ENCODE measurements at places on chromosomes 2 and 18.

DNA sequence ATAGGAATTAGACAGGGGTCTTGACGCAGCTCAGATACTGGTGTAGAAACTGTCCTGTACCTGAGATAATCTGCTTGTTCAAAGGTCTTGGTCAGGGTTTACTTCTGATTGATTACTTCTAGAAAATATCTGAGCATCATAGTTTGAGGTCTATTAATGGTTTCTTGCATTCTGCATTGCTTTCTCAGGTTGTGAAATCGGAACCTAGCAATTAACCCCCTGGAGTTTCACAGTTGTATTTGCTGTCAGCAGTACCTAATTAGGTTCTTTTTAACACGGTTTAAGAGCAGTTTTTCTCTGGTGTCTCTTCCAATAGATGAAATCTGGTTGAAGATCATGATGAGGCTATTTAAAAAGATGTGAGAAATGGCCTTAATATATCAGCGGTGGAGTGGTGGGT is 428.6 kb upstream of the SYT4 start:
- DNase-seq = no peak

DNA sequence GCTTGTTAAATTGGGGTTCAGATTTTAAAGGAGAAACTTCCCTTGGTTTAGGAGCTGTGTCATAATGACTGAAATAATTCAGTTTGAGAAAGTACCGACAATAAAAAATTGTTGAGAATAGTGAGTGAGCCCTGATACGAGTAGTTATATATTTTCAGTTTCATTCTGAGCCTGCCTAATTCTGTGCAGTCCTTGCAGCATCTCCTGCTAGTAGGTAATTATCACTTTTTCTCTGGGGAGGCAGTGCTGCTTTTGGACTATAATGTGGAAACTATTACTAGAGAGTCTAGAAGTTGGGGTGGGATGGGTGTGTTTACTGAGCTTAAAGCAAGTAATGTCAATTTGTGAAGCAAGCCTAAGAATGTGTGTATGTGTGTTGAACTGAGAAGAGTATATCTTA is 21.7 kb downstream of the ZNF638 start:
- DNase-seq = no peak

GRCh38 chr2:127426501-127427354 is 8.5 kb downstream of the PROC start:
- no peak for DNase-seq

GRCh38 chr2:43006834-43007543 is 214.6 kb upstream of the HAAO start:
- no peak for DNase-seq

DNA sequence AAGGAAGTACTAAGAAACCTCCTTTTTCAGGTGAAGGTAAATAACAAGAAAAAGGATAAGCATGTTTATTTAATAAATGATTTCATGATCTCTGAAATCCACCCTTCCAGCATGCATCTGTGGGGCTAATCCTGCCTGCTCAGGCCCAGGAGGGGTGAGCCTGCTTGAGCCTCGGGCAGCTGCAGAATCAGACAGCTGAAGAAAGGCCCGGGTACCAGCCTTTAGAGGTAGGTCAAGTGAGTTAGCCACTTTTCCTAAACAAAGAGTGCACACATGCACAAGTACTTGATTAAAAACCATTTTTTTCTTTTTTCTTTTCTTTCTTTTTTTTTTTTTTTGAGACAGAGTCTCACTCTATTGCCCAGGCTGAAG is 25.7 kb upstream of the FZD7 start:
- DNase-seq = no peak

DNA sequence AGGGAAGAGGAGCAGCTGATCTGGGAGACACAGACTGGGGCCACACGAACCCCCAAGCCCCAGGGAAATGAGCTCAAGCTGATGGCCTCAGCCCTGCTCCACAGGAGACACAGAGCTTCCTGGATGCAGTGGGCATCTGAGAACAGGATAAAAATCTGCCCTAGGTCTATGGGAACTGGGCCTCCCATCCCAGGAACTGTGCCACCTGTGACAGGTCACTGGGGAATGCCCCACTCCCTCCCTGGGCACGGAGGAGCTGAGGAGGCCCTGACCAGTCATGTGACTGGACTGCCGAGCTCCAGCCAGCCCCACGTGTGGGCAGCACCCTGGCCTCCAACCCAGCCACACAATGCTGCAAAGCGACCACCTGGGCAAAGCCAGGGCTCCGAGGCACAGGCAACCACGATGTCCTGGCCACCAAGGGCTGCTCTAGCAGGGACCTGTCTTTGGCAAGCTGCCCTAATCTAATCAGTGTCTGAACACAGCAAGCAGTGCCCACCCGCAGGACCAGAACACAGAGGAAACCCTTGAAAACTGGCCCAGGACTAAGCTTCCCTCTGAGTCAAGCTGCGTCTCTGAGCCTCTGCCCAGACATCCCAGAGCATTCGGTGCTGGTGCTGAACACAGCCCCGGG is 57.8 kb upstream of the ID2 start:
- DNase-seq = no peak

- DNase-seq = no peak
Measured at GRCh38 chr2:118774458-118775133, 72.9 kb downstream of the EN1 start.

DNA sequence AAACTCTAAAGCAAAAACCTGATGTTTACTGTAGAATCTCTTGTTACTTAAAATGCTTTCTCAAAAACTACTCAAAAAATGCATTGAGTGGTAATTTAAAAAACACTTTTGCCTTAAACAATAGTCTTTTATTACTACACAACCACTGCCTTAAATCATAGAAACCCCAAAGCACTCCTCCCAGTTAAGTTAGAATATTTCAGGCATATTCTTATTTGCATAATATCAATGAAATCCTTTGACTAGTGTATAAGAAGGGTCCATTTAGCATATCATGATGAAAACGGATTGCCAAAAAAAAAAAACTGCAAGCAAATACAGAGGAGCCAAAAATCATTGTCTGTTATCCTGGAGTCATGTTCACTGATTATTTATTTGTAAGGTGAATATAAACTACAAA is 119.2 kb downstream of the PTPRM start:
- no peak for DNase-seq

GRCh38 chr2:18117592-18117991 is 239.1 kb downstream of the KCNS3 start:
- DNase-seq = peak; percentile 2

GRCh38 chr2:152635635-152636298 is 81.5 kb downstream of the PRPF40A start:
- peak; percentile 14 for DNase-seq

GRCh38 chr2:6181525-6181924 is 489.3 kb downstream of the SOX11 start:
- no peak for DNase-seq

GRCh38 chr2:240565333-240566202 is 2.7 kb upstream of the RNPEPL1 start:
- DNase-seq = peak; percentile 33

DNA sequence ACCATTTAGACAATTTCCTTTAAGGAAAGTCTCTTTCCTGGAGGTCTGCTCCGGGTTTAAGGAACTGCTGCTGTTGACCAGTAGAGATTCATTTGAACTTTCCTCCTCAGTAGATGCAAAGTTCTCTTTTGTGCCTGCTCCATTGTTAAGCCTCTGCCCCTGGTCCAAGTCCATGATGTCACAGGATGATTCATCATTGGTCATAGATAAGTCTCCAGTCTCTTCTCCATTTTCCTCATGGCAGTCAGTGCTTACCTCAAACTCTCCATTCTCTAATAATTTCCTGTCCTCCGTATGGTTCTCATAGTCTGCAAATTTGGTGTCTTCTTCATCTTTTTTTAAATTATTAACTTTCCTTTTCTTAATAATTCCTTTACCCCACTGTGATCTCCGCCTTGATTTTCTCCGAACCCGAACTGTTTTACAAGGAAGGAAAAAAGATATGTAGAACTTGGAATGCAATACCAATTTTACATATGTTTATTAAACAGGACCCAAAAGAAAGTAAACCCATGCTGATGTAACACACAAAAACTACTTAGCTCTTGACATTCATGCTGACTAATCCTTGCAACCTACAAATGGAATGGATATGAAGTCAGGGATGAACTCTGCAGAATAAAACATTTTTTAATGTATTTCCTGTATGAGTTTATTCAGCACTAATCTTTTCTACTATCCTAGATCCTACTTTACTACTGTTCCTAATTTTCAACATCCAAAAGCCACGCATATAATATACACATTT is 169.1 kb downstream of the ATAD2B start:
- DNase-seq = no peak

DNA sequence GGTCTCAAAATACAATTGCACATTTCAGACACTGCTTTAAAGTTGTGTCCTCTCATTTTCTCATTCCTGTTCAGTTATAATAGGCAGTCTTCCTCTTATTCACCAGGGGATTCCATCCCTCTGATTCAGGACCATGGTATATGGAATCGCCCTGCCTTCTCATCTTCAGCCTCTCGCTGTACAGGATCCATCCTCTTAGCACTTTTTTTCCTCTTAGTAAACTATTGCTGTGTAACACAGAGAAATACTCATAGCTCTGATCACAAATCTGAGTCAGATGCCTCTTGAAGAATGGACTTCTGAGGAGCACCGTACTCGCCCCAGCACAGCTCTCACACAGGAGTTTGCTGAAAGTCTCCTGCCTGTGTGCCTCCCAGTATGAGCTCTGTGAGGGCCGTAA is 11.3 kb downstream of the RMP24 start:
- DNase-seq = no peak

DNA sequence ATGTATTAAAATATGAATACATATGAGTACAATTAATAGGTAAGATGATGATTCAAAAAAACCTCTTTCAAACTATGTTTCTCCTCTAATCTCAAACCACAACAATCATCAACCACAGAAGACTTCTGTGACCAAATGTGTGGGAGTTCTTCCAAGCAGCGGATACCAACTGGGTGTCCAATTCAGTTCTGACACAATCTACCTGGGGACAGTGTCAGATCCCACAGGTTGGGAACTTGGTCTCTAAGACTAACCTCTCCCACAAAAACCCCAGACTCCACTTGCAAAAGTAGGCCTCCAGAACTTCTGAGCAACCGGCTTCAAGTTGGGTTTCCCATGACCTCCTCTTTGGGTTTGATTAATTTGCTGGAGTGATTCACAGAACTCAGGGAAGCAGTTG is 26.9 kb downstream of the FASTKD1 start:
- DNase-seq = no peak

- DNase-seq = no peak
Measured at GRCh38 chr2:25409468-25409867, 67.7 kb upstream of the DNMT3A start.

DNA sequence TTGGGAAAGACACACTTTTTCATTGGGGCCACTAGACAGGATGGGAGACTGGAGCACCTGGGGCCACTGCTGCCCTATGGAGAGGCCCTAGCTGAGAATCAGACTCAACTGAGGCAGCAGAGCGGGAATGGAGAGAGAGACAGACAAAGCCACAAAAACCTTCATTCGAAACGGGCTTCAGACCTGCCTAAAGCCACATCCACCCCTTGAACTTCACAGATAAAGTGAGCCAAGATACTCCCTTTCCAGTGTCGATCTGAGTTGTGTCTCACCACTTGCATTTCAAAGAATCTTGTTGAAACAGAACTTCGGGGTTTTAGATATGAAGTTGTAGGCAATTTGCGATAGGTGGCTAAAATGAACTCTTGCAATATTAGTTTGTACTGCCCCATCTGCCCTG is 11.3 kb upstream of the LDLRAD4 start:
- no peak for DNase-seq

DNA sequence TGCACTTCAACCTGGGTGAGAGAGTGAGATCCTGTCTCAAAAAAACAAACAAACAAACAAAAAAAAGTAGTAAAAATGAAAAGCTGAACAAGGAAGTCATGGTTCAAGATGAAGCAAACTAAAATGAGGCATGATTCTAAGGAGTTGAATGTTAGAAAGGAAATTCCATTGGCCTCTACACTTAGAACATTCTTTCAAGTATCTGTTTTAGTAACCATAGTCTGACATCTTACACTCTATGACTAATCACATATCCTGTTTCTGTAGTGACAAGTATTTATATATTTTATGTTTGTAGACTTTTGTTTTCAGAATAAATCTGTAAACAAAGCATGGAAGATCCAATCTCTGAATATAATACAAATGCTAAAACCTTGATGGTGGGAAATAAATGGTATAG is 164.1 kb downstream of the KIAA1328 start:
- DNase-seq = no peak

- DNase-seq = no peak
Measured at GRCh38 chr2:185567940-185568339, 170.7 kb upstream of the FSIP2 start.

DNA sequence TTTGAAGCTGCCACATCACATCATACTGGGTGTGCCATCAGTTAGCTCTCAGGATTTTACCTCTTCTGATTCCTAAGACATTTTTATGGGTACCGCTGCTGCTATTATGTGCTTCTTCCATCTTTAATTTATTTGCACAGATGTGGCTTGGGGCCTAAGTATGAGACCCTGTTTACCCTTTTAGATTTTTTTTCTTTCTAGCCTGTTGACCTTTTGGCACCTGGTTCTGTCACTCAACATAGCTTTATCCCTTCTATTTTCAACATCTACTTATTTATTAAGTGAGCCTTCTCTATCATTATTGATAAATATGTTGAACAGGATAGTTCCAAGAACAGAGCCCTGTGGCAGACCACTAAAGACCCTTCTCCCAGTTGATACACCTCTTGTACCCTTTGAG is 57.0 kb downstream of the TET3 start:
- no peak for DNase-seq

- DNase-seq = no peak
Measured at GRCh38 chr2:239581352-239581901, 180.6 kb upstream of the HDAC4 start.

DNA sequence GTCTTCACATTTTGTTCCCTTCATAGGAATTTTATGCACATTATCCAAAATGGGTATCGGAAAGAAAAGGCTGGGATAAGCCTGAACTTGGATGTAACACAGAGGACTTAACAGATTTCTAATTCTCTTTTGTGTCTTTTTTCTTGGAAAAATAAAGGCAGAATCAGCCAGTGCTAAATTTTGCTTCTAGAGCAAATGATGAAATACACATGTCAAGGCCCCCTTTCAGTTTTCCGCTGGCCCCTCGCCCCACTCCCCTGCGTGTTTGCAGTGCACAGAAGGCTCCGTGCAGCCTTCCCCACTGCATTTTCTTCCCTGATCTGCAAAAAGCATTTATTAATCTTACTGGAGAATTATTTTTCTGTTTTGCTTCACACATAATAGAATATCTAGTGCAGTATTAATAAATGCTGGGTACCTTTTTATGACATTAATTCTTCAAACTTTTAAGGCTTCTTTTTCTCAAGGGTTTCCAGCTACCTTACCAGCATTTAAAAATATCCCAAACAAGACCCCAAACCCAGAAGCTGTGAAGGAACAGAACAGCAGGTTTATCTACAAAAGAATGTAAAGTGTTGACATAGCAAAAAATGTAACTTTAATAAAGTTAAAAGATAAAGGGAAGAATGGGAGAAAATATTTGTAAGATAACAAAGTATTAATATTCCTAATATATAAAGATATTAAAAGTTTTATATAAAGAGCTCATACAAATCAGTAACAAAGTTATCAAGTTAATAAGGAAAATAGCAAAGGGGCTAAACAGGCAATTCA is 81.3 kb upstream of the SPTBN1 start:
- DNase-seq = no peak

All from SHP77 (cell line).